Right ventricle myocardium inferior (tissue), 1 donor: ENCODE measurements at places on chromosomes 7 and 10.

- DNase-seq: no peak
Observed at GRCh38 chr10:10992072-10992471, 25.6 kb upstream of the CELF2 start.

- no peak for DNase-seq
Observed at GRCh38 chr7:6480323-6480660, 32.5 kb upstream of the DAGLB start.

- DNase-seq: peak; percentile 66
Observed at GRCh38 chr7:128829391-128830166, 627 bp upstream of the FLNC start.

GRCh38 chr10:87551326-87551725 is 46.6 kb downstream of the MINPP1 start:
- no peak for DNase-seq

- DNase-seq: no peak
Observed at GRCh38 chr7:83161186-83161585, 1.5 kb downstream of the PCLO start.

GRCh38 chr7:115352375-115352774 is 430.5 kb downstream of the MDFIC start:
- DNase-seq: no peak

GRCh38 chr10:62637249-62638061 is 167.1 kb upstream of the ADO start:
- DNase-seq: no peak

DNA sequence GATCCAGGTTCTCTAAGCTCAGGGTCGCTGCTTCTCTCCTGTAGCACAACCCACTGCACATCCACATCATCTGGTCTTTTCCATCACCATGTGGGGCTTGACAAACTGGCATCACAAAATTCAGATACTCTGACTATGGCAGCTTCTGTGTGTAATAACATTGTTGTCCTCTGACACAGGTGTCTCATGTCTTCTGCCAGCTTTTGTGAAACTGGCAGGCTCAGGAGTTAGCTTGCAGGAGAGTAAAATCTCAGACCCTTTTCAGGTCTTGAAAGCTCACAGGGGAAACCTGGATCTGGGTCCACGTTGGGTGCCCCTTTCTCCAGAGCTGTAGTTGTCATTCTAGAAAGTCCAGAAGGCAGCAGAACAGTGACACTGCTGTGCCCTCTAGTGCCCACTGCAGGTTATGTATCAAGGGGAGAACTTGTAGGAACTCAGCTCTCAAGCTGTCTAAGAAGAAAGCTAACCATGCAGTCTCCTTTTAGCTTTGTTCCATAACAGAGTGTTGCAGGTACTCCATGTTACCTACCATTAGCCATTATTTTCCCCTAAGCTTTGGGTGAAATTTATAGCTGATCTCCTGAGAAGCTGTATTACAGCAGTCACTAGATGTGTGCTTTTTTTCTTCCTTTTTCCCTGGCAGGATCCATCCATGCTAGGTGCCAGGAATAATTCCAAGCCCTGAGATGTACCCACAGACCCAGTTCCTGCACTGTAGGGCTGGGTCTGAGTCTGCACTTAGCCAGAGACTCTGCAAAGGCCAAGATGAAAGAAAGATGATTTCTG is 102.7 kb downstream of the ZNF248 start:
- DNase-seq: no peak

DNA sequence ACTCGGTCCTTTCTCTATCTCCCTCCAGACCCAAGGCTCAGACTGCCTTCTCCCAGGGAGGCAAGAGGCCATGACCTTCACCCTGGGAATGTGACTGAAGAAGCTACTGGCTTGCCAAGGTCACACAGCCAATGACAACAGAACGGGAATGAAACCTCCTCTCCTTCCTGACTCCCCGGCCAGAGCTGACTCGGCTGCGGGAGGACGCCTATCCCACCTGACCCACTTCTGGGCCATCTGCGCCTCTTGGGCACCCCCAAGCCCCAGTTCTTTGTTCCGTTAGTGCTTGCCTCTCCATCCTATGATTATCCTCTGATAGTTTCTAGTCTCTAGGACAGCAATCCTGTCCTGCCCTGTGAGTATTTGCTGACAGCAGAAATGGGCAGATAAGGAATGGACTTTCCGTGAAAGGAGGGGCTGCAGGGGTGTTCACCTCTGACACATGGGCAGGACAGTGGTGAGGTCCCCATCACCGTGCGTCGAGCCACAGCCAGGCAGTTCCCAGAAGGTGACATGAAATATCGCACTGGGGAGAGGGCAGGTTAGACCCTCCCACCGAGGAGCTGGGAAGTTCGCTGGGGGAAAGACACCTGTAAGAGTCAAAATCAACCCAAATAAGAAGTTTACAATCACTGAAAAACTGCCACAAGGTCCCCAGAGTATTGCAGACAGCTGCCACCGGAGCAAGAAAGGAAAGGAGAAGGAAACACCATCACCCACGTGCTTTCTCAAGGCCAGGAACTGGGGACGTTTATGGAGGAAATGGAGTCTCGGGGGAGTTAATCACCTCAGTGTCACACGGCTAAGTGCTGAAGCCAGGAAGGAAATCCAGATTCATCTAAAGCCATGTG is 63.0 kb downstream of the INSIG1 start:
- DNase-seq: peak; percentile 23

GRCh38 chr10:131195116-131195515 is 116.4 kb downstream of the TCERG1L start:
- DNase-seq: no peak

DNA sequence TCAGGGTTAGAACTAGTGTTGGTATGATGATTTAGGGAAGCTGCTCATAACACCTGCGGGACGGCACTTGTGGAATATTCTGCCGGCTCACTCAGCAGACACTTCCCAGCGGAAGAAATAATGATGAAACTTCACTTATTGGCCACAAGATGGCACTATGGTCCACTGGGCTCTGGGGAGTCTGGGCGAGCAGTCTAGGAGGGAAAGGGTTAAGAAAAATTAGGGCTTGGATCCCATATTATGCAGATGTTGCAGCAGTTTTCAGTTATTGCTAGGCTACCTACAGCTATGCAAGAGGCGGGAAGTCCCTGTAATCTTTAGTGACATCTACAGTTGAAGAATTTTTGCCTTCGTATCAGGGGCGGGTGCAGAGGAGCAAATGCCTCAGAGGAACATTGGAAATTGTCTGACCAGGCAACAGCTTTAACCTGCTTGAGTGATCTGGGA is 238.7 kb upstream of the PRSS58 start:
- DNase-seq: no peak

GRCh38 chr7:65989694-65990080 is 7.7 kb upstream of the GUSB start:
- no peak for DNase-seq

DNA sequence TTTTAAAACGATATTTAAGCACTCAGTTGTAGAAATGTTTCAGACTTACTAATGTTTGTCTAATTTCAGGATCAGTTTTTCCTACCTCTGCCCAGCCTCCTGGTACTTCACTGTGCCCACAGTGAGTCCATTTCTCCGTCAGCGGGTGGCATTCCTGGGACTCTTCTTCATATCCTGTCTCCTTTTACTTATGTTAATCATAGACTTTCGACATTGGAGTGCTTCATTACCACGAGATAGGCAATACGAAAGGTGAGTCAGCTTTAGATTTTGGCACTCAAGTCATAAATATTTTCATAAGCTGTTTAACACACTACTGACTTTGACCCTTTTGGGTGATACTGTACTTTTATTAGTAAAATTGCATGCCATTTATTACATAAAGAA is 2.1 kb downstream of the ENTPD7 start:
- no peak for DNase-seq

- DNase-seq: no peak
Observed at GRCh38 chr7:99860281-99861127, 16.3 kb downstream of the OR2AE1 start.

GRCh38 chr7:108181073-108181985 is 51.2 kb upstream of the LAMB4 start:
- no peak for DNase-seq

DNA sequence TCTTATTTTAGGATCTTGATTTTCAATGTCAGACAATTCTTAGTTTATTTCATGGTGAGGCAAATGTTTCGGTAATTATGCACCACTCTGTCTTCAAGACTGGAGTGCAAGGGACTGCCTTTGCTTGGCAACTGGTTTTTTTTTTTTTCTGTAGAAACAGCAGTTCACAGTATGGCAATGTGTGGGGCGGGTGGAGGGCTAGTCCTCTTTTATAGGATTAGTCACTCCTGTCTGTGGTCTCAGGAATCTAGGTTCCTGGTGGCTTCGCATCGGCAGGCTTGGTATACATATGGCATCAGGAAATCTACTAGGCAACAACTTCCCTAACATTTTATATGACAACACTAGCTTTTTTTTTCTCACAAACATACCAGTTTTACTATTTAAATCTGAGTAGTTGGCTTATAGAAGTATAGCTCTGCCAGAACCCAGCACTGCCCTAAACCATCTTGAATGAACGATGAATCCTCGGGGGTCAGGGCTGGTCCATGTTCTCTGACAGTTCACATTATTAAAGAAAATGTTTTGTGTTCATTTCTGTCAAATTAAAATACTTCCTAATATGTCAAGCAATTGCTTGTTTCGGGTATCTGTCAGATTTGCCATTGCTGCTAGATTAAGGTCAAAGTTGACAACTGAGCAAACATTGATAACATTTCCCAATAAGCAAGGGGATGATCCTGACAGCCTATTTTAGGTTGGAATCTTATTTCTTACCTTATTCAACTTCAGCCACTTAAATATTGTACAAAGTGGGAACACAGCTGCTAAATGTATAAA is 289.7 kb upstream of the VSTM2A start:
- no peak for DNase-seq

DNA sequence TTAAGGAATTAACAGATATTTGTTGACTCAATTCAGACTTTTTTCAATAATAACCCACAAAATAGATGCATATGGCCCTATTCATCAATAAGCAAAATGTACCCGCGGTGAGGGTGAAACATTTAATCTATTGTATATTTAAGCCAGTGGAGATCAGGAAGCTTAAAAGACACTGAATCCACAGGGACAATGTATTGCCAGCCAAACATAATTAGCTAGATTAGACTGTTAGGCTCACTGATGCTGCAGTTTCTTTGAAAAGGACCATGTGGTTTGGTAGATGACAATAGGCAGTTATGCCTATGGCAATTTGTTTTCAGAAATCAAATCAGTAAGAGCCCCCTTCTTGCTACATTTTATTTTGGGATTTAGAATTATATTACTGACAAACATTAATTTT is 87.3 kb upstream of the PLXDC2 start:
- no peak for DNase-seq

DNA sequence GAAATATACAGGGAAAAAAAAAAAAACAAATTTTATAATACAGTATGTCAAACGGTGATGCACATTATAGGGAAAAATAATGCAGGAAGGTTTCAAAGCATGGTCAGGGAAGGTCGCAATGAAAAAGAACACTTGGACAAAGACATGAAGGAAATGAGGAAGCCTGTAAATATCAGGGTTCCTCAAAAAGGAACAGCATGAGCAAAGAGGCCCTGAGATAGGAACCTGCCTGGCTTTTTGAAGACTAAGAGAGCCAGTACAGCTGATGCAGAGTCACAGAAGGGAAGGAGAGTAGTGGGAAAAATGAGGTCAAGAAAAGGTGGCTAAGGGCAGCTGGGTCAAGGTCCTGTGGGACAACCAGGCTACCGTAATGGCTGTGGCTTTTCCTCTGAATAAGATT is 1.9 kb downstream of the VPS41 start:
- DNase-seq: no peak

- DNase-seq: no peak
Observed at GRCh38 chr7:84811362-84811761, 375.5 kb downstream of the SEMA3D start.

- DNase-seq: no peak
Observed at GRCh38 chr7:5543361-5543760, 119.7 kb upstream of the TNRC18 start.

GRCh38 chr10:16843252-16843870 is 26.1 kb upstream of the RSU1 start:
- no peak for DNase-seq

DNA sequence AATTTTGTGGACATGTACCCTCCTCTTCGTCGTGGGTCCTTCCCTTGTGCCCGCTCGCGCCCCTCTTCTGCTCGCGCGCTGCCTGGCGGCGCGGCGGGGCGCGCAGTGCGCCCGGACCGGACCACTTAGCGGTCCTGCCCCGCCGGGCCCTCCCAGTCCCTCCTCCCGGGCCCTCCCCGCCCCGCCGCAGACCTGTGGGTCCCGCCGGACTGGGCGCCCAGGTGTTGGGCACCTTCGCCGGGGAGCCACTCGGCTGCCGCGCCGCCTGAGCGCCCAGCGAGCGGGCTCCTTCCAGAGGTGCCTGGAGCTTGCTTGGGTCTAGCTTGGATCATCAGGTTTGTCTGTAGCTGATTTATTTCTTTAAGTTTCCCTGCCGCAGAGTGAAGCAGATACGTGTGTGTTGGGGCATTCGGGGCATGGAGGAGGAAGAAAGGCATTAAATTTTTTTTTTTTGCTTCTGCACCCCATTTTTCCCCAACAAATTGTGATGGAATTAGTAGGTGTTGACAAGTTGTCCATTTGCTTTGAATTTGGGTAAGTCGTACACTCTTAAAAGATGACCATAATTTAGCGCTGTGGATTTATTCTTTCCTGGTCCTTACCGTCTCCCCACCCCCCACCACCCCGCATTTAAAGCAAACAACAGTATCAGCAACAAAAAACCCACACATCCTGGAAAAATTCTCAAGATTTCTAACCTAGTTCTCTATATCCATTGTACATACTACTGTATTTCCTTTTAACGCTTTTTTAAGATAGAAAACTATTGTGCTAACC is 905 bp downstream of the C1GALT1 start:
- peak; percentile 78 for DNase-seq

- peak; percentile 47 for DNase-seq
Observed at GRCh38 chr10:132910901-132911785, 31.2 kb downstream of the CFAP46 start.

DNA sequence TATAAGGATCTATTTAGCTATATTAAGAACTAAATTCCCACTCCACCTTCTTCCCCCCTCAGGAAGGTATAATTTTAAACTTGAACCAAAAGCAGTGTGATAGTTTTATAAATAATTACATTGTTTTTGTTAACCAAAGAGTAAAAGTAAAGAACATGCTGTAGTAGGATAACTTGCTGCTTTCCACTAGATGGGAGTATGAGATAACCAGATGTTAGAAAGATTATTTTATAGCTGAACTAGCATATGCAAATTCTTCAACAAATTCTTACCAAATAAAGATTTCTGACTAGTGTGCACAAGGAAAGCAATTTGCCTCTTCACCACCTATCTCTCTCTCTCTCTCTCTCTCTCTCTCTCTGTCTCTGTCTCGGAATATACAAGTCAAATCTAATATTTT is 31.8 kb downstream of the TES start:
- no peak for DNase-seq

- no peak for DNase-seq
Observed at GRCh38 chr7:22137026-22137425, 191.3 kb upstream of the CDCA7L start.

- no peak for DNase-seq
Observed at GRCh38 chr10:117653170-117653515, 110.6 kb downstream of the EMX2 start.

GRCh38 chr7:43394441-43395130 is 188.3 kb upstream of the STK17A start:
- no peak for DNase-seq

DNA sequence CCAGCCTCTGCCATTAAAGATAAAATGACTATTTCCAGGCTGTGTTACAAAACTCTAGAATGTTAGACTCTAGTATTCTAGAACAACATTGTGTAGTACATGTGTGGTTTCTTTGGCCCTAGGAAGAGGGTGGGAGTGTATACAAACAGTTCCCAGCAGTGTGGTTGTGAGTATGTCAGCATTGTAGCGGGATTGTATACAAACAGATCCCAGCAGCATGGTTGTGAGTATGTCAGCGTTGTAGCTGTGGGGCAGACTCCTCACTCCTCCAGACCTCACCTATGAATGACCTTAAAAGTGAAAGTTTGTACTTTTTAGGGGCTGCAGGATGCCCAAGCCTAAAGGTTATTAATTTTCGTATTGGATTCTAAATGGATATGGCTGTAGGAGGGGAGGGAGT is 6.9 kb upstream of the ACSL5 start:
- no peak for DNase-seq
